Heart left ventricle (tissue), 16 donors: ENCODE measurements at places on chromosomes 2 and 18. TPM values are rescaled to one million over a fixed set of nuclear protein-coding genes. Genes with fewer than 3 reads are reported as not detected.

The TNFRSF11A gene
- total RNA-seq: 1.9 TPM

The ITGA4 gene
- total RNA-seq: 16.5 TPM

The RAMP1 gene
- 135 TPM for total RNA-seq

The LRRC30 gene
- total RNA-seq: not detected

The SCN1A gene
- 0.35 TPM for total RNA-seq

DNA sequence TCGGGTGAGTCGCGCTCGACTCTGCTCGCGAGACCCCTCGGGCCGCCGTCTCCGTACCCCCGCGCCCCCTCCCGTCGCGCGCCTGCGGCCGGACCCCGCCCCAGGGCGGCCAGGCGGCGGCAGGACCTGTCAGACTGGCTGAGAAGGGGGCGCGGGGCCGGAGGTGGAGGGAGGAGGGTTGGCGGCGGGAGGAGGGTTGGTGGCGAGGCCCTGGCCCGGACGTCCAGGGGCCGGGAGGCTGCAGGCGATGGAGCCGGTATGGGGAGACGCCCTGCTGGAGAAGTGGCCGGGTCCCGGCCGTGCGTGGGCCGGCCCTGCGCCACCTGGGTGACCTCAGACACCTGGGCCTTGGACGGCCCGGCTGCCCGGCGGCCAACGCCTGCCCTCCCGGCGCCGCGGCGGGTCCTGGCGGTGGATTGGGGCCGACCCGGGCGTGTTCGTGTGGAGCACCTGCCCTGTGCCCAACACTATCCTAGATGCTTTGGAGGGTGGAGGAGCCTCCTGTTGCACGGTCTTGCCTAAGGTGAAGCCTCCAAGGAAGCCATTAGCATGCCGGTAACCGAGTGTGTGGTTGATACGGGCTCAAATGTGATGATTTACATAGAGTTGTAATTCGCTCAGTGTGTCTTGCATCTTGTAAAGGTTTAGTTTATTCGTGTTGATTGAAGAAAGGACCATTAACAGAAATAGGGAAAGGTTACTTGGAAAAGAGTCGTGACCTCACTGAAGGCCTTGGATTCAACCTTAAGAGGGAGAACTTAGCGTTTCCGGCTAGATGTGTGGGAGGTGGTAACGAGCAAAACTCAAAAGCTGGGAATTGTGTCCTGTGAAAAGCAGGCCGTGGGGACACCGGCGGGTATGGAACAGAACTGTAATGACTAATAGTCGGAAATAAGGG is 550 bp downstream of the MYL12B start:
- DNase-seq: no peak

- DNase-seq: peak; percentile 39
Measured at GRCh38 chr2:191218292-191218898, 26.8 kb upstream of the MYO1B start.

DNA sequence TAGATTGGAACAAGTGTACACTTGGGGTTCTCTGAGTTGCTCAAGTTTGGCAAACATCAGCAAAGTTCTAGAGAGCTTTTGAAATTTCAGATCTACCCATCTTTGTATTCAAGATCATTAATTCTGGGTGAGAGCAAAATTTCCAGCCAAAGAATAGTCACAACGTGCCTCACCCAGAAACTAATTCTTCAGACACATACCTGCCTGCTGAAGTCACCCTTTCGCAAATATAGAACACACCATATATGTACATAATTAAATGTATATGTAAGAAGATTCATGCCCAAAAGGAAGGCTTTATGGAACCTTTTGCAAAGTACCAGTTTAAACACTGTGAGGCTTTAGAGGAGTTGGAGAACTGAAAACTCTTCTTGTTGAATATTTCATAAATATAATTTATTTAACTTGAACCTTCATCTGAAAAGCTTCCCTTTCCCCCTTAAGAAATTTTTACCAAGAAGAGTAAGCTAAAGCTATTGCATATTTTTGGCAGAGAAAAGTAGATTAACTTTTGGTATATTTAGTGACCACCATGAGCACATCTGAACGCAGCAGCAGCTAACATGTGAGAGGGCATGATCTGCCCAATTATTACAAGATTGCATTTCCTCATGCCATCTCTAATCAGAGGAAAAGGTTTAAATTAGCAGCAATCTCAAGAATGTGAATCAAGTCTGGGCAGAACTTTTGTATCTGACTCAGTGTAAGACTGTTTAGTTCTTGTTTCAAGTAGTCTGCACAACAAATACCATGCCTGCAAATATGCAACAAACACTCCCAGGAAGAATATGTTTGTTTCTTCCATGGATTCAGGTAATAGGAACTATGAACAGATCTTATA is 8.2 kb downstream of the RND3 start:
- DNase-seq: no peak

GRCh38 chr2:60596411-60596810 is 43.0 kb upstream of the BCL11A start:
- no peak for DNase-seq

DNA sequence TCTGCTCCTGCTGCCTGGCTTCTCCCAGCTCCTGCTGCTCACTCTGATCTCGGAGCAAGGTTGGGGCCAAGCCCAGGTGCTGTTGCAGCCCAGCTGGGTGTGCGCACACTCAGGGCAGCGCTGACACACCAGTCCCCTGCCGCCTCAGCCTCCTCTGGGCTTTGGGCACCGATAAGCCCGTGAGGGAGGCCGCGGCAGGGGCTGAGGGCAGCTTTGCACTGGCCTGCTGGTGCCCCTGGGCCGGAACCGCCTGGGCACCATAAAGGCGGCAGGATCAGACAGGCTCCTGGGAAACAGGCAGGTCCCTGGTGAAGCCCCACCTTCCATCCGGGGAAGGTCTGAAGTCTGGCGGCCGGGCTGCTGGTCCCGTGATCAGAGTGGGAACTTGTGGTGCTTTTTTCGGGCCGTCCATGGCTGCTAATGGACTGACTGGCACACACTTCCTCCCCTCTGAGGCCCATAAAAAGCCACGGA is 14.1 kb upstream of the EML6 start:
- DNase-seq: peak; percentile 68

GRCh38 chr18:48858676-48859075 is 92.1 kb downstream of the SMAD7 start:
- no peak for DNase-seq

GRCh38 chr2:75533135-75533534 is 27.6 kb downstream of the EVA1A start:
- no peak for DNase-seq
